Neural crest cell (in vitro differentiated cells): ENCODE measurements at places on chromosomes 7 and 10.

- no peak for DNase-seq
Observed at GRCh38 chr7:151690606-151691005, 170.9 kb upstream of the RHEB start.

DNA sequence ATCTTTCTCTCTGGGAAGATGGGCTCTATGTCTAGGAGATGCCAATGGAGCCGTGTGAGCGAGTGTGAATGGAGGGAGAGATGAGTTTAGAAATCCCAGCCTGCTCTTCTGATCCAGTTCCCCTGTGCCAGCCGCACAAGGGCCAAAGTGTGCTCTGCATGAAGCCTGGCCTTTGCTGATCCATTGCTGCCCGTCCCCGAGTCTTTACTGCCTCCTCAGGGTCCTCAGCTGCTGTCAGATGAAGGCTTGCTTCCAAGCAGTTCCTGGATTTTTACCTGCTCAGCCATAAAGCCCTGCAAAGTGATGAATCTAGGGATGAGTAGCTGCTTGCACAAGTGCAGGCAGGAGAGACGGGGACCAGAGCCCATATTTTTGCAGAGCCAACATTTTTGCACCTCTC is 115.9 kb downstream of the ZMIZ1 start:
- DNase-seq: no peak

DNA sequence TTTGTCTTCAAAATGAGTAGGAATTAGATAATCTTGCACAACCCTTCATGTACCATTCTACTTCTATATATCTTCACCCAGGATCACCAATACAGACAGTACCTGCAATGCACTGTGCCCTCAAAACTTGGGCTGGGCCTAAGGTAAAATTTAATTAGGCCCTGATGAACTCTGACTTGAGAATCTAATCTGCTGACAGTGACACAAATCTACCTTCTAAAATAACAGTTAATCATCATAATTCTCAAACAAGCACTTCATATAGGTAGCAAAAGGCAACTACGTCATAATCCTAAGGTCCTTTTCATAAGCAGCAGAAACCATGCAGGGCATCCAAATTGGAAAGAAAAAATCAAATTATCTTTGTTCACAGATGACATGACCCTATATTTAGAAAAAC is 4.1 kb downstream of the ZNF25 start:
- no peak for DNase-seq

GRCh38 chr10:125082881-125083575 is 77.3 kb downstream of the CTBP2 start:
- DNase-seq: no peak

- DNase-seq: no peak
Observed at GRCh38 chr10:86065711-86066251, 300.8 kb downstream of the GRID1 start.

GRCh38 chr7:123241809-123242208 is 42.0 kb upstream of the SLC13A1 start:
- no peak for DNase-seq
